Amygdala (tissue), 56 donors: ENCODE measurements at places on chromosomes 4 and X.

DNA sequence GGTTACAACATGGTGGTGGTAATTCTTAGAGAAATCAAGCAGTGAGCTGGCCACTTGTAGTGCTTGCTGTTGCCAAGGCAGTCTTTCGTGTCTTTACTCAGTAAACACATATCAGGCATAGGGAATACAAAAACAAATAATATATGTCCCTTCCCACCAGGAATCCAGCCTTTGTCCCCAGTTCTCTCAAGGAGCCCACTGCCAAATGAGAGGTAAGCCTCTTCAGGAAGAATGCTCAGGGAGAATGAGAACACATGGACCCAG is 421 bp upstream of the PLAC1 start:
- no peak for DNase-seq

GRCh38 chr4:169727616-169728015 is 30.1 kb downstream of the HPF1 start:
- no peak for DNase-seq

GRCh38 chr4:71832049-71832448 is 48.2 kb upstream of the GC start:
- no peak for DNase-seq

DNA sequence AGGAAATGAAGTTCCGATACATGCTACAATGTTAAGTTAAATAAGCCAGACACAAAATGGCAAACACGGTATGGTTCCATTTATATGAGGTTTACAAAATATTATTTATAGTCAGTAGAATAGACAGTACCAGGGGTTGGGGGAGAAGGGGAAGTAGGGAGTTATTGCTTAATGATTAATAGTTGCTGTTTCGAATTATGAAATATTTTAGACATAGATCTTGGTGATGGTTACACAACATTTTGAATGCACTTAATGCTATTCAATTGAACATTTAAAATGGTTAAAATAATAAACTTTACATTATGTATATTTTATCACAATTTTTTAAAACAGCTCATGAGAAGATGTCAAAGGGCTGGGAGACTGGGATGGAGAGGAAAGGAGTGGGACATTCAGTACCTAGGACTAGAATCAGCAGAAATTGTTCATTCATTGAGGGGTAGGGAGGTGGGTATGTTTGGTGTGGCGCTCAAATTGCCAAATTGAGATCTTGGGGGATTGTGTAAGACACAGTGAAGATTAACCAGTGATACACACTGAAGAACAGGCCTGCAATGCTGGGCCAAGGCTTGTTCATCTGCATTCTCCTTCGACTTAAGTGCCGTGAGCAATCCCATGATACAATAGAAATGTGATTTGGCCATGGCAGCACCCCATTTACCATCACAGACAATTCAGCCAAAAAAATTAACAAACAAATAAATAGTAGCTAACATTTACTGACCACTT is 165.6 kb upstream of the GALNT7 start:
- DNase-seq, result no peak

DNA sequence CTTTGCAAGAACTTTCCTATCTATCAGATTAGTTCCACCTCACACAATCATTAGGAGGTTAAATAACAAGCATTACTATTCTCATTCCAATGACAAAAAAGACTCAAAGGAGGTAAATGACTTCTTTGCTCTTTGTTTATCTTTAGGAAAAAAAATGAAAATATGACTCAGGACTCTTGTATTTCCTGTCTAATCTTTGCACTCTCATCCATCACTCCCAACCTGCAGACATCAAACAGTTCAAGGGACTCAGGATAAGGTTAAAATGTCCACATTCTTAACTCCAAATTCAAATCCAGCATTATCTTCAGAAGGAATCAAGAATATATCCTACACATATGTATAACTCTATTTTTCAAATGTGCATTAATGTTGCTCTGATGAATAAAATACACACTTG is 139.6 kb downstream of the UNC5C start:
- no peak for DNase-seq

GRCh38 chr4:39587881-39588280 is 50.8 kb downstream of the SMIM14 start:
- DNase-seq, result no peak

GRCh38 chrX:31932769-31933168 is 860.9 kb upstream of the FTHL17 start:
- DNase-seq, result no peak

GRCh38 chr4:151906438-151906837 is 145.6 kb upstream of the GATB start:
- DNase-seq, result no peak

DNA sequence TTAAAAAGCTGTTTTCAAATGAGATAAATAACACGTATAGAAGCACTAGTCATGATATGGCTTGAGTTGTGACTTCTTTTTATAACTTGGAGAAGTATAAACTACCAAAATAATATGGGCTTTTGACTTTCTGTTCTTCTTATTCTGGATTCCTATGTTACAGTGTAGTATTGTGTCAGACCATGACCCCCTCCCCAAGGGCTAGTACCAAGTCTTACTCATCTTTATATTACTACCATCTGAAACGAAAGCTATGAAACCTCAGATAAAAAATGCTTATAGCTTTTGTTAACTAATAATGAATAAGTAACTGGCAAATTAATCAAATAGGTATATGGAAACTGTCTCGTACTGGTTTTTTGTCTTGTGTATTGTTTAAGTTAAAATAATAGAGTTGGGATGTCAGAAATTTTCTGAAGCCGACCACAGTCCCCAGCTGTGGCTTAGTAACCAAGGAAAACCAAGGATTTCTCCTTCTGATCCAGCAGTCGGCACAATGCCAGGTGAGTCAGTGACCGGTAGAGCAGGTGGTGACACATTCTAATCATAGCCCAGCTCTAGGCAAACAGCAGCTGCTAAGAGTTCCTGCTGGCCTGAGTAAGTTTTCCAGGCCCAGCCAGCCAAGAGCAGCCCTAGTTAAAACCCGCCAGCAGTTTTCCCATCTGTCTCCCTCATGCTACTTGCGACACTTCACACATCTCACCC is 163.3 kb upstream of the PRDX4 start:
- no peak for DNase-seq

DNA sequence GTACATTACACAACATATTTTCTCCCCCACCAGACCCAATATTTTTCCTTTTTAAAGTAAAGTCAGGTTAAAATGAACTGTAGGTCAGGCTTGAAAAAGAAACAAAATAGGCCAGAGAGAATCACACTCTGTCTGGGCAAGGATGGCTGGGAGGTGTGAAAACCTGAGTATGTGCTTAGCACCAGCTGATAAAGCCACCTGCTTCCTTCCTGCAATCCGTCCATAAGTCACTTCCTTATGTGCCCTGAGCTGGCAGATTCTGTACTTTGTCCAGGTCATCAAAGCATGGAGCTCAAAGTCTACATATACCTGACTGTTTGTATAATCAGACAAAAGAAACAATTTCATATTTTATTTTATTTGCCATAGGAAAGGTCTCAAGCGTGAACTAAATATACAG is 37.7 kb downstream of the ANTXR2 start:
- DNase-seq, result no peak

DNA sequence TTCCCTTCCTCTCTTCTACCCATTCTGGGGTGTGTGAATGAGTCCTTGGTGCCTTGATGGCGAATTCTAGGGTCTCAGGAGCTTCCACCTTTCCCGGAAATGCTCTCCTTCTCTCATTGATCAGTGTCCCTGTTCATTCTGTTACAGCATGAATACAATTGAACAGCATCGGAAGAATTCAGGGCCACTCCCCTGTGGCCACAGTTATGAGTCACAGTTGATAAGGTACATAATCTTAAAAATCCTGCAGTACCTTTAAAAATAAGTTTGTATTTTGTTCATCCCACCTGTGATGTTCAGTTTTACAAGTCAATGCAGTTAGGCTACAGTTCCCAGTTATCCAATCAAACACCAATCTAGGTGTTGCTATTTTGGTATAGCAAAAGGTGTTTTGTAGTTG is 47.3 kb upstream of the FAM9A start:
- DNase-seq, result no peak

DNA sequence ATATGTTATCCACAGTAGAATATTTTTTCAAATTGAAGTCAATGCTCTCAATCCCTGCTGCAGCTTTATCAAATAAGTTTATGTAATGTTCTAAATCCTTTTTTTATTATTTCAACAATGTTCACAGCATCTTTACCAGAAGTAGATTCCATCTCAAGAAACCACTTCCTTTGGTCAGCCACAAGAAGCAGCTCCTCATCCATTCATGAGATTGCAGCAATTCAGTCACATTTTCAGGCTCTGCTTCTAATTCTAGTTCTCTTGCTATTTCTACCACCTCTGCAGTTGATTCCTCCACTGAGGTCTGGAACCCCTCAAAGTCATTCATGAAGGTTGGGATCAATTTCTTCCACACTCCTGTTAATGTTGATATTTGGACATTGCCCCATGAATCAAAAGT is 2301.3 kb upstream of the TENM3 start:
- DNase-seq, result no peak

GRCh38 chrX:65493431-65493830 is 41.2 kb downstream of the LAS1L start:
- no peak for DNase-seq

GRCh38 chrX:44312421-44312820 is 31.1 kb downstream of the EFHC2 start:
- DNase-seq, result no peak

DNA sequence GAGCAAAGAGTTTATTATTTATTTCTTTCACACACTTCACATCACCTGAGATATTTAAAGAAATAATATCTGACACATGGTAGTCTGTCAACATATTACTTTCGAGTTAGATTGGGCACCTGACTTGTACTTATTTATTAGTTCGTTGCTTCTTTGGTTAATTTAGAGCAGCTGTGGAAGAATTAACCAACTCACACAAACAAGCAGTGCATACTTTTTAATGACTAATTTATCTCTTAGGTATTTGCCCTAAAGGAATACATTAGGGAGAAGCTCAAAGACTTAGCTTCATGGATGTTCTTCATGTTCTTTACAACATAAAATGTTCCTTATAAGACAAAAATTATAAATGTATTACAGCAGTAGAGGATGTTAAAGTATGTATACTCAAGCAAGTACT is 242.9 kb downstream of the ARHGAP24 start:
- no peak for DNase-seq

DNA sequence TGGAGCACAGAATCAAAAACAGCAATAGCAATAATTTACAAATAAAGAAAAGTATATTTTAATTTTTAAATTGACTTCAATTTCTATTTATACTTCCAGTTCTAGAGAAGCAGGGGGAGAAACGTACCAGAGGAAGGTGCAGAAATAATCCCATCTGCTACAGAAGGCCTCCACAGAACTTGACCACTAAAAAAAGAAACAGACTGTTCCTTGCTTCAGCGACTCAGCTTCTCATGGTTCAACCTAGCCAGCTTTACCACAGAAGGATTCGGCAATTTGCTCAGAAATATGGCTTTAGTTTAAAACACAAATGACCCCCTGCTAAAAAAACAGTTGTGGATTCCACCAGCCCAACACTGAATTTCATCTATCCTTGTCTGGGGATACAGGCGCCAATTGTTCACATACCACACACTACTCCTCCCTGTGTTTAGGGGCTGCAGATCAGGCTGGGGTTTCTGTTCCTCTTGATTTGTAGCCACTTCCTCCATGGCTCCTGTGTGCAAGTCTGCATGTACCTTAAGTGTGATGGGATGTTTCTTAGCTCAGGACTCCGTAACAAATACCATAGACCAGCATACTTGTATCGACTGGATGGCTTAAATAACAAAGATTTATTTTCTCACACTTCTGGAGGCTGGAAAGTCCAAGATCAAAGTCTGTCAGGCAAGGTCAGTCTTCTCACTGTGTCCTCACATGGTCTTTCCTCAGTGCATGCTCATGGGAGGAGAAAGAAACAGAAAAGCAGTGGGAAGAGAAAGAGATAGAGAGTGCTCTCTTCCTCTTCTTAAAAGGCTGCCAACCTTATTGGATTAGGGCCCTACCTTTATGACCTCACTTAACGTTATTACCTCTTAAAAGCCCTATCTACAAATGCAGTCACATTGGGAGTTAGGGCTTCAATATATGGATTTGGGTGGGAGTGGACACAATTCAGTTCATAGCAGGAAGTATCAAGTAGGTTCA is 79.1 kb downstream of the AMOT start:
- no peak for DNase-seq

GRCh38 chrX:5965406-5965805 is 263.3 kb downstream of the NLGN4X start:
- no peak for DNase-seq

GRCh38 chr4:63529581-63530337 is 879.5 kb downstream of the TECRL start:
- no peak for DNase-seq
